ENCODE measurements at places on chromosomes 13 and 19. TPM values are rescaled to one million over a fixed set of nuclear protein-coding genes. Genes with fewer than 3 reads are reported as not detected.
A peak's percentile ranks its signal among the peaks of the same experiment; 100 is the strongest.

GRCh38 chr13:40063703-40064102, 408.2 kb downstream of the COG6 start:
- H3K36me3 ChIP-seq: no peaks in the 10 kb centered on the region
- H3K4me3 ChIP-seq: no peak overlapping the region
- peaks cover 11% of the 10 kb centered on the region for H3K4me1 ChIP-seq
- no peaks in the 10 kb centered on the region for H3K27me3 ChIP-seq

- DNase-seq: no peak
- no peaks in the 10 kb centered on the region for H3K4me1 ChIP-seq
- no peak overlapping the region for H3K27ac ChIP-seq
- no peak overlapping the region for H3K4me3 ChIP-seq
- H3K36me3 ChIP-seq: no peaks in the 10 kb centered on the region
- H3K27me3 ChIP-seq: no peaks in the 10 kb centered on the region
These were observed 64.5 kb upstream of the SLC10A2 start for GRCh38 chr13:103130681-103131210.

DNA sequence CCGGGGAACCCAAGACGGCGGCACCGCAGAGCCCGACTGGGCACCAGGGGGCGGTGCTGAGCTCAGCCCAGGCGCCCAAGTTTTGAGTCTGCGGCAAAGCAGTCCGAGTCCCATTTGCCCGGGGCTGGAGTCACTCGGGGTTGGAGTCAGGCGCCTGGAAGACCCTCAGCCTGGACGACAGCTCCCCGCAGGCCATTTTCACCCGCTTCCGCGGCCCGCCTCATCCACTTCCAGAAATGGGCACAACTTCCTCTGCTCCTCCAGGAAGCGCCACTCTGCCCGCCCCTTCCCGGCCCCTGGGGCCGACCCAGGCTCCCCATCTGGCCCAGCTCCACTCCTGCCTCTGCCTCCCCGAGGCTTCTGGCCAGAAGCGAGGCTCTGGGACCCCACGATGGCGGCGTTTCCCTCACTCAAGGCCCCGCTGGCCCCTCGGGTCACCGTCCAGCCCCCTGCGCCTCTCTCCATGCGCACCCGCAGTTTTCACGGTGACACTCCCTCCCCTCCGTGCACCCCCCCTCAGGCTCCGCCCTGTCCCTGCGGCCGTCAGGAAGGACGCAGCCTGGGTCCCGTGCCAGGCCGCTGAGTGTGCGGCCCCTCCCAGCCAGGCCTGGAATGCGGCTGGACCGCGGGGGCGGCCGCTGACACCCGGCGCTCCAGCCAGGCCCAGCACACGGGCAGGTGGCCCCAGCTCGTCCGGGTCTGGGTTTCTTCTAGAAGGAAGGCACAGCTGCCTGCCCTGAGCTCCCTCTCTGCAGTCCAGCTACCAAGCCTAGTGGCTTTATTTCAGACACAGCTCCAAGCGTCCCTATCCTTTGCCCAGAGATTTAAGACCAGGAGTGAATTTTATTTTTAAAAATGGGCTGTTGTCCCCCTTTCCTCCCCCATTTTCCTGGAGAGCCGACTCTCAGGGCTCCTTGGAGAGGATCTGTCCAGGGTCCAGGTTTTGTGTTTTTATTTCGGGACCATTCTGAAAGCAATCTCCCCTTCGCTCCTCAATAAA, 4.7 kb downstream of the SERTAD1 start:
- H3K27me3 ChIP-seq: no peaks in the 10 kb centered on the region
- H3K27ac ChIP-seq: peak overlapping the region; percentile 98
- H3K36me3 ChIP-seq: no peaks in the 10 kb centered on the region

- H3K36me3 ChIP-seq: no peaks in the 10 kb centered on the region
- no peak for DNase-seq
- H3K4me1 ChIP-seq: no peaks in the 10 kb centered on the region
These were observed 245.3 kb upstream of the NBEA start for GRCh38 chr13:34696741-34697140.

DNA sequence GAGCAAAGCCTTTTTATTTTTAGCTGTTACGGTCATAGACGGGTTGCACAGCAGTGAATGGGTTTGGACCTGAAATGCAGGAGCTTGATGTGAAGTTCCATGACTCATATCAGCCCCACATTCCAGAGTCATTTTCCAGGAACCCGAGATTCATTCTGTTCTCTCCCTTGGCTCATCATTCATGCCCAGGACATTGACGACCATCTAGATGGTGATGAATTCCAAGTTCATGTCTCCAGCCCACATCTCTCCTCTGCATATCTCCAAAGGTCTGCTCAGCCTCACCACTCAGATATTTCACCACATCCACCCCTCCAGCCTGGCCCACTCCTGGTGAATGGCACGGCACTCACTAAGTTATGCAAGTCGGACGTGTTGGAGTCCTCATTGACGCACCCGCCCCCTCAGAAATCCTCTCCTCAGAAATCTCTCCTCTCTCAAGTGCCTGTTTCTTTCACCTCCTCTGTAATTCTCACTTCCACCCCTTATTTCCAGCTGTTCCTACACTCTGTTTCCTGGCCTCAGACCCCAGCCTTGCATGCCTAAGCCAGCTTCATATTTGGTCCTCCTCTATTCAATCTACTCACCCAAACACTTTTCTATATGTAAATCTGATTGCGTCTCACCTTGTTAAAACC, 83.1 kb downstream of the ALOX5AP start:
- DNase-seq: peak; percentile 76
- H3K4me3 ChIP-seq: no peak overlapping the region
- H3K27ac ChIP-seq: peak overlapping the region; percentile 75
- no peaks in the 10 kb centered on the region for H3K27me3 ChIP-seq

The C19orf18 gene
- total RNA-seq: not detected

The CATSPERD gene
- not detected for total RNA-seq

The IL11 gene
- not detected for total RNA-seq

All from uterus (tissue), 4 donors.